ENCODE measurements at places on chromosomes 11 and 22. TPM values are rescaled to one million over a fixed set of nuclear protein-coding genes. Genes with fewer than 3 reads are reported as not detected.
A peak's percentile ranks its signal among the peaks of the same experiment; 100 is the strongest.

The TIMP3 gene
- 493 TPM for total RNA-seq

The BIRC3 gene
- 5.3 TPM for total RNA-seq

The RHOG gene
- 83.3 TPM for total RNA-seq

The CRYBB1 gene
- 2.8 TPM for total RNA-seq

The RGL4 gene
- 1.5 TPM for total RNA-seq

The RHOD gene
- 22.2 TPM for total RNA-seq

The NPAS4 gene
- total RNA-seq, result not detected

The LRFN4 gene
- 25.6 TPM for total RNA-seq

The KRTAP5-3 gene
- total RNA-seq, result not detected

The SLC25A1 gene
- 171 TPM for total RNA-seq

The OR2AG1 gene
- total RNA-seq, result not detected

The KLHL35 gene
- total RNA-seq, result 0.61 TPM

- no peak for DNase-seq
These were observed 34.4 kb upstream of the TECTA start for GRCh38 chr11:121066623-121067022.

- no peak for DNase-seq
These were observed 22.8 kb downstream of the ARRB1 start for GRCh38 chr11:75328426-75329277.

DNA sequence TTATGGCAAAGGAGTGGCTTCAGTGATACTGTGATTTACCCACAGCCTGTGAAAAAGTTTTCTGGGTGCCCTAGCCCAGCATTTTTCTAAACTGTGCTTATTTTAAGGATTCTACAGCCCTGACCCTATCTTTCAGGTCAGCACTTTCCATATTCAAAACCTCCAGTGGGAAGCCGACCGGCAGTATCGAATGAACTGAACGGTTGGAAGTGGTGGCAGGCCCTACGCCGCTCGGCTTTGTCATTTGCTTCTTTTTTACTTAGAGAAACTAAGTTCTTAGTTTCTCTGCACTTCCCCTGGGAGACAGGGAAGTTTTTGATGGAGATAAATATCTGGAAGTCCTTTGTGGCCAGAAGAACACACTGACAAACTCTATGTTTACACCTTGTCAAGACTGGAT, 994 bp downstream of the GLB1L2 start:
- no peak for DNase-seq

DNA sequence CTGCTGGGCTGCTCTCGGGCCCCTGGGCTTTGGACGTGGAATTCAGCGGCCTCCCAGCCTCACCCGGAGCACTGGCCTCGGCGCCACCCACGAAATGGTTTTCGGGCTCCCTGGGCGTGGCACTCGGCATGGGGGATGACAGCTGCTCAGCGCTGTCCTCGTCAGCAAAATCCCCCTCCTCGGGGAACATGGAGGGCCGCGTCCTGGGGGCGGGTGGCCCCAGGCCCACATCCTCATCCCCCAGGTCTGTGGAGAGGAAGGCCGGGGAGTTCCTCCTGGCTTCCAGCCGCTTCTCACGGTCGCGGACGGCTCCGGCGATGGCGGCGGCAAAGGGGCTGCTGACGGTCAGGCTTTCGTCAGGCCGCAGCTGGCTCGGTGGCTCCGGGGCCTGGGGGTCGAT, 88.4 kb downstream of the CTTN start:
- DNase-seq, result no peak

DNA sequence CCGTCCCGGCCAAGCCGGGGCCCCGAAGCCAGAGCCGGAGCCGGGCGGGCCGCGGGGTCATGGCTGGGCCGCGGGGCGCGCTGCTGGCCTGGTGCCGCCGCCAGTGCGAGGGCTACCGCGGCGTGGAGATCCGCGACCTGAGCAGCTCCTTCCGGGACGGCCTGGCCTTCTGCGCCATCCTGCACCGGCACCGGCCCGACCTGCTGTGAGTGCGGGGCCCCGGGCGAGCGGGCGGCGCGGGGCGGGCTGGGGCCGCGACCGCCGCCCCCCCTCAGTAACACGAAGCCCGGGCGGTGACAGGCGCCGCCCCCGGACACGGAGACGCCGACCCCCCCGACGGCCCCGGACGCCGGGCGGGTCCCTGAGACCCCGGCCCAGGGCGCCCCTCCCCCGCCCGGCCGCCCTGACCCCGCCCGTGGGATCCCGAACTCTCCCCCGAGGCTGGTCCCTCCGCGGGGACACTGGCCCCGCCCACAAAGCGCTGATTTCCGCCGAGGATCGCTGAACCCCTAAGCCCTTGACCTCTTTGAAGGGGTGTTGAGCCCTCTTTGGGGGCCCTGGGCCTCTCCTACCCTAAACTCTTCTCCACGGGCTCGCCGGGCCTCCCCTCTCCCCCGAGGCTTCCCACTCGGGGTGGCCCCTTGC, 389 bp downstream of the MICALL1 start:
- no peak for DNase-seq

DNA sequence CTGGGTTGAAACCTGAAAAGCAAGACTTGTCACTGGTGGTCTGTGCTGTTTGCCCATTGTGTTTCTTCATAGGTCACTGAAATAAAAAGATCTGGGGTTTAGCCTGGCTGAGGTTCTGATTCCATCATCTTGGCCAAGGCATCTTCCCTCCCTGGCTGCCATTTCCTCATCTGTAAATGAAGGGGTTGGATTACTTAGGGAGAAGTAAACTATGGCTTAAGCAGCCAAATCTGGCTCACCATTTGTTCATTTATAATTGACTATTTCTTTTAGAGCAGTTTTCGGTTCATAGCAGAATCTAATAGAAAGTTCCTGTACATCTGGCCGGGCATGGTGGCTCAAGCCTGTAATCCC, 52.3 kb upstream of the YWHAH start:
- DNase-seq, result no peak

DNA sequence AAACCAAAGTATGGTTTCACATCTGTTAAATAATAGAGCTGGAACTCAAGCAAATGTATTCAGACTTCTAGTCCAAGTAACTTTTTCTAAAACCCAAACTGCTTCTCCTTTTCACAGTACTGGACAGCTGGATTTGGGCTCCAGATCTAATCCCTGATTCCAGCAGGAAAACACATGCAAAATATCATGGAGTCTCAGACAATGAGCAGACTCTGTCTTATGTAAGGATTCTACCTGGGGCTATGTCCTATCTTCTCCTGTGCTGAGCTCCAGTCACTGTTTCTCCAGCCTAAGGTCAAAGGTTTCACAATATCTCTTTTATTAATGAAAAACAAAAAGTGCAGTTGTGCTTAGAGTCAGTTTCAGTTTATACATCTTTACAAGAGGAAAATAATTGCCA, 83.2 kb upstream of the EED start:
- no peak for DNase-seq

DNA sequence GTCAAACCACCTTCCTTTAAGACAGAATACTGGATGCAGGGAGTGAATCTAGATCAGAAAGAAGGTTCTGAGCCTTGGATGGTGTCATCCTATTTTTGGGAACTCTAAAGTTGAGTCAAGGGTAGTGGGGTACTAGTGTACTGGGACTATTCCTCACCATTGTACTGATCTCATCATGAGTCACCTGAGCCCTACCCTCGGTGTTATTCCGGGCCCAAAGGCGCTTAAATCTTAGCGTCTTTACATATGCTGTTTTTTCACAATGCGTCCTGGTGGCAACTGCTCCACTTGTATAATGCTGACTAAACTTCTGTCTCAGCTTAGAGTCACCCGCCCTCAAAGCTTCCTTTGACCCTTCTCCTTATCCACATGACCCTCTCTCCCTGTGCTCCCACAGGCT, 25.3 kb upstream of the PATE1 start:
- no peak for DNase-seq

- DNase-seq, result no peak
These were observed 154.9 kb downstream of the TEAD1 start for GRCh38 chr11:12829131-12829530.

DNA sequence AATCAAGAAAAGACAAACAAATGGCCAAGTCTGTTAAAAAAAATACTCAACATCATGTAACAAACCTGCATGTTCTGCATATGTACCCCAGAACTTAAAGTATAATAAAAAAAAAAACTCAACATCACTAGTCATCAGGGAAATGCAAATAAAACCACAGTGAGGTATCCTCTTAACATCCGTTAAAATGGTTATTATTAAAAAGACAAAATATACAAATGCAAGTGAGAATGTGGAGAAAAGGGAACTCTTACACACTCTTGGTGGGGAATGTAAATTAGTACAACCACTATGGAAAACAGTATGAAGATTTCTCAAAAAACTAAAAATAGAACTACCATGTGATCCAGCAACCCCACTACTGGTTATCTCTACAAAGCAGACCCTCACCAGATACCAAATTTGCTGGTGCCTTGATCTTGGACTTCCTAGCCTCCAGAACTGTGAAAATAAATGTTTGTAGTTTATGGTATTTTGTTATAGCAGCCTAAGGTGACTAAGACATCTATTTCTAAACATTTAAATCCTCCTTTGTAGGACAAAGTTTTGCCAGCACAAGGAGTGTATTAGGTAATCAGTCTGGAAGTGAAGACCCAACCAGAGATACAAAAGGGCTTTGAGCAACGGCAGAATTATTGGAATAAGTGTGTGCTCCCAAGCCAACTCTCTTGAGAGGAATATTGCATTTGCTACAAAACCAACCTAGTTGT, 32.4 kb upstream of the SCUBE2 start:
- no peak for DNase-seq

GRCh38 chr22:40727070-40727963, 48.0 kb downstream of the MCHR1 start:
- DNase-seq, result no peak

- DNase-seq, result no peak
These were observed 892 bp downstream of the GDPD5 start for GRCh38 chr11:75524665-75525432.

DNA sequence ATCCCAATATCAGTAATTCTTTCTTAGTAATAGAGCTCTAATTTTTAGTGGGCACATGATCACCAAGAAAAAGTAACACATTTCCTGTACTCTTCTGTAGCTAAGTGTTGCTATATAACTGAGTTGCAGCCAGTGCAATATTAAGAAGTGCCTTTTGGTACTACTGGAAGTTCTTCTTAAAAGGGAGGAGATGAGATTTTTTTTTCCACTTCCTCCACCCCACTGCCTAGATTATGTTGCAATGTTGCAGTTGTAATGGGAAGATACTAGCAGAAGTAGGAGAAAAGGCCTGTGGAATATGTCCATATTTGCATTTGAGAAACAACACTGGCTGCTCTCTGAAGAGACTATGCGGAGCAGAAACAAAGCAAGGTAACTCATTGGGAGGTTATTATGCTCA, 280.6 kb upstream of the ANO5 start:
- DNase-seq, result no peak

DNA sequence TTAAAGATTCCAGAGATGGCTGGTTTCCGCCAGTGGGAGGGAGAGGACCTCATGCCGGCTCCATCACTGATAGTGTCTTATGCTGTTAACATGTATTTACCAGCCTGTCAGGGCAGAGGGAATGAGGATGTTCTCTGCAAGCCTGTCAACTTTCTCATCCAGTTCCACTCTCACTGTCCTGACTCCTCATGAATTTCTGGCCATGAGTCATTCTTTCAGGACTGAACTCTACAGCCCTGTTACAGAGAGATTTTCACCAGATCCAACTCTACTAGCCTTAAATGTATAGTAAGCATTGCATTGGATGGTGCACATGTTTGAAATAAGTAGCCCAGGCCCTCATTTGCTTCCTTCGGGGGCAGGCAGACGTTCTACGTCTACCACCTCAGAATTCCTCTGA, 387.7 kb downstream of the TMEM135 start:
- DNase-seq, result no peak

GRCh38 chr11:39975091-39975490, 1484.4 kb downstream of the LRRC4C start:
- no peak for DNase-seq

DNA sequence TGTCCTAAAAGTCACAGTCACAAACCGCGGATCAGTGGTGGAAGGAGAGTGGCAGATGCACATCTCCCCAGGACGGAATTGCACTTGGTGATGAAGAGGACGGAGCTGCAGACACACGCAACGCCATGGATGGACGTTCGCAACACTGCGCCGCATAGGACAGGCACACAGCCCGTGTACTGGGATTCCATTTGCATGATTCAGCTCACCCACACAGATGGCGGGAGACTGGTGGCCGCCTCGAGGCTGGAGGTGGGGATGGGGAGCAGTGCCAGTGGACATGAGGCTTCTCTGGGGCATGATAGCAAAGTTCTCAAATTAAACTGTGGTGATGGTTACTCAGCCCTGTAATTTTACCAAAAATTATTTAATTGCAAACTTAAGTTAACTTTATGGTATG, 37.4 kb downstream of the DUSP8 start:
- DNase-seq, result no peak

DNA sequence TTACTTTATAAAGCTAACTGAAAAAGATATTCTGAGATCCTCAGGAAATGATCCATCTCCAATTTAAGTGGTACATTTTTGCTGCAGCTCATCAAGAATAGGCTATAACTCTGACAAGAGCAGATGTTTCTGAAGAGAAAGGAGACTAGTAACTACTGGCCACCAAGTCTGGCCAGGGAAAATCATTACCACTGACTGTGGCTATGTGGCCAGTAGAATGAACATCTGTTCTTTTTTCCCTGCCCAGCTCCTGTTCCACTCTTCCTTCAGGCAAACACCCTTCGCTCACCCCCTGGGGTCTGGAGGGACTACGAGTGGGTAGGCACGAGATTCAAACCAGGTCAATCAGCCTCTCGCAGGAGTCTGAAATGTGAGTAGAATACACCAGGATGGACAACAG, 23.9 kb downstream of the TMEM123 start:
- no peak for DNase-seq

DNA sequence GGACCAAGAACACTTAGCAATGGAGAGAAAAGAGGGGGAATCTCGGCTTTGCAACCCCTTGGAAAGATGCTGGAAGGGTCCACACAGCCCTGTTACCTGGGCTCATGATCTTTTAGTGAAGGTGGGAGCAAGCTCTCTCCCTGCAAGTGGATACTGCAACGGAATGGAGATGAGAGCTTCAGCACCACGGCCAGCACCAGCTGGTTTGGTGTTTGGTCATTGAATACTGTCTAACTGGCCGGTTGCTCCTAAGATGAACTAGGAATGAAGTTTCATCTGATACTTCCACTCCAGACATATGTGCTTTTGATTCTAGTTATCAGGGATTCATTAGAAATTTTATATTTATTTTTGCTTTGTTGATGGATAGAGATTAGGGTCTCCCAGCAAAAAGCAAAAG, 16.3 kb downstream of the HTR3A start:
- peak; percentile 6 for DNase-seq

DNA sequence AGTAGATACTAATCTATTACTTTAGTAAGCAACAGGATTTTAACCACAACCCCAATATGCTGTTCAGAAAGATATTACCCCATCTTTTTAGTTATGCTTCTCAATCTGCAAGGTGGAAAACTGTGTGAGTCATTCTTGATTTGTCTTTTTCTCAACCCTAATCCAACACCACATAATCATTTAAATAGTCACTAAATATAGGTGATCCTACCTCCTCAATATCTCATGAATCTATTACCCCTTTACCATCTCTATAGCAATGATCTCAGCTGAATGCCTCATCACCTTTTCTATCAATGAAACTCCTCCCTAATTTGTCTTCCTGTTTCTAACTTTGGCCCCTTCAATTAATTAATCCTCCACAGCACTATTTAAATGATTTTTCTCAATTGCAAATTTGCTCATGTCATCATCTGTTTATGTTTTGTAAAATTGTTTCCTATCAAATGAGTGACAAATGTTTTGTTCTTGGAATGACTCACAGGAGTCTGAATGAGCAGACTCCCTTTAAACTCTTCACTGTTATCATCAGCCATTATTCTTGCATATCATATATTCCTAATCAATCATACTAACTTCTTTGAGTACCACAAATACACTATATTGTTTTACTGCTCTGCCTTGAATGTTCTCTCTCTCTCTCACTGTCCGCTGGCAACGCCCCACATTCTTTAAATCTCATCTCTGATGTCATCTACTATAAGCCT, 26.1 kb downstream of the SNX19 start:
- no peak for DNase-seq

GRCh38 chr22:28002181-28002700, 83.2 kb upstream of the PITPNB start:
- no peak for DNase-seq
